ENCODE measurements at places on chromosomes 4 and X.

DNA sequence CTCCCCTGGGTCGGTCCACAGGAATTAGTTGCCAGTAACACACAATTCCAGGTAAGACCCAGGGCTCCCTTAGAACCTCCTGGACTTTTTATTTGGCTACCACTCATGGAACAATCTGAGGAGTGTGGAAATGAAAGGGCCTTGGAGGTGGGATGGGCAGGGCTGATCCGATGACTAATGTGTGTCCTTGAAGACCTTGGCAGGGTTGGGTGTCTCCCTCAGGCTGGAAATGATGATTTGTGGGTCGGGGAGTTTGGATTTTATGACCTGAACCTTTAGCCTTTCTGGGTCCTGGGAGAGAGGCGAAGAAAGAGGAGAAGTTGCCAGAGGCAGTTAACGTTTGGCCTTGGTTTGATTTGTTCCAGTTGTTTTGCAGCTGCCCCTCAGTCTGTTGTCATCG is 425.0 kb downstream of the MID1IP1 start:
- DNase-seq: no peak

DNA sequence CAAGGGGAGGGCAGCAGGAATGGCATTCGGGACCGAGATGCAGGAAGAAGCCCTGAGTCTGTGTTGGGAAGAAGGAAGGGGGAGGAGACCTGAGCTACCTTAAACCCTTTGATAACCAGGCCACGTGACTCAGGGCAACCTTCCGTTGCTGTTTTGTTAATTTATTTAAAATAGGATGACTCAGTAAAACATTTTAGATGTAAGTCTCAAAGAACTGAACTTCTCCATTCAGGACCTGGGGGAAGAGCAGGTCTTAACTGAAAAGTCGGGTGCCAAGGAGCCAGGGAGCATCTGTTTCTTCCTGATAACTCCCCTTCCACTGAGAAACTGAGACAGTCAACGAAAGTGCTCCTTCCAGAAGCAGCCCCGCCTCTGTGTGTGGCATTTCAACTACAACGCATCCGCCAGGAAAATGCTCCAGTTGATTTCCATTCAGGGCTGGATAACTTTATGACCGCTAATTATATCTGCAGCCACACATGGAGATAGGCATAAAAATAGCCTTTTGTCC is 88.0 kb downstream of the IRF2 start:
- no peak for DNase-seq

GRCh38 chr4:14338585-14339265 is 663.6 kb upstream of the CPEB2 start:
- DNase-seq: no peak

GRCh38 chrX:148588649-148589310 is 88.4 kb downstream of the AFF2 start:
- DNase-seq: no peak

DNA sequence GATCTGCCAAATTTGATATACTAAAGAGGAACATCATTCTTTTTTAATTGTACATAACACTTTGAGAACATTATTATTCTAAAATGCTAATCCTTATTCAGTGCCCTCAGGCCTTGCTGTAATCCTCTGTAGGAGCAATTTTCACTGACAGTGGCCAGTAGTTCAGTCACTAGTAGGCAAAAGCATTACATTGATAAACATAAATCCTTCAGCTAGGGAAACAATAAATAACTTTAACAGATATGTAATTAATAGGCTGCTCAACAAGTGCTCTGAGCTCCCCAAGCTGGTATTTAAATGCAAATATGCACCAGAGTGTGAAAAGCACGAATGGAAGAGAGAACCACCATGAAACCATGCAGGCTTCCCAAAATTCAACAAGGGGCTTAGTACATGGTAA is 77.7 kb upstream of the FAM47C start:
- no peak for DNase-seq

DNA sequence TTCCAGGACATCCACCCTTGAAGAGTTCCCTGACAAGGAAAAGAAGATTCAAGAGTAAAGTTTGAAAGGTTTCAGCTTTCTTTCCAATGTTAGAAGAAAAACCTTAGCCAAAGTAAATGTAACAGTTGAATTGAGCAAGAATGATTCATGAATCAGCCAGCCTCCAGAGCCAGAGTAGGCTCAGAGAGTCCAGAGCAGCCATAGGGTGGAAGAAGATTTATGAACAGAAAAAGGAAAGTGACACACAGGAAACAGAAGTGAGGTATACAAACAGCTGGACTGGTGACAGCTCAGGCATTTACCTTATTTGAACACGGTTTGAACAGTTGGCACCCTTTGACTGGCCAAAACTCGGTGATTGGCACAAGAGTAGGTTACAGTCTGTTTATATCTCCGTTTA is 63.2 kb downstream of the QDPR start:
- no peak for DNase-seq

DNA sequence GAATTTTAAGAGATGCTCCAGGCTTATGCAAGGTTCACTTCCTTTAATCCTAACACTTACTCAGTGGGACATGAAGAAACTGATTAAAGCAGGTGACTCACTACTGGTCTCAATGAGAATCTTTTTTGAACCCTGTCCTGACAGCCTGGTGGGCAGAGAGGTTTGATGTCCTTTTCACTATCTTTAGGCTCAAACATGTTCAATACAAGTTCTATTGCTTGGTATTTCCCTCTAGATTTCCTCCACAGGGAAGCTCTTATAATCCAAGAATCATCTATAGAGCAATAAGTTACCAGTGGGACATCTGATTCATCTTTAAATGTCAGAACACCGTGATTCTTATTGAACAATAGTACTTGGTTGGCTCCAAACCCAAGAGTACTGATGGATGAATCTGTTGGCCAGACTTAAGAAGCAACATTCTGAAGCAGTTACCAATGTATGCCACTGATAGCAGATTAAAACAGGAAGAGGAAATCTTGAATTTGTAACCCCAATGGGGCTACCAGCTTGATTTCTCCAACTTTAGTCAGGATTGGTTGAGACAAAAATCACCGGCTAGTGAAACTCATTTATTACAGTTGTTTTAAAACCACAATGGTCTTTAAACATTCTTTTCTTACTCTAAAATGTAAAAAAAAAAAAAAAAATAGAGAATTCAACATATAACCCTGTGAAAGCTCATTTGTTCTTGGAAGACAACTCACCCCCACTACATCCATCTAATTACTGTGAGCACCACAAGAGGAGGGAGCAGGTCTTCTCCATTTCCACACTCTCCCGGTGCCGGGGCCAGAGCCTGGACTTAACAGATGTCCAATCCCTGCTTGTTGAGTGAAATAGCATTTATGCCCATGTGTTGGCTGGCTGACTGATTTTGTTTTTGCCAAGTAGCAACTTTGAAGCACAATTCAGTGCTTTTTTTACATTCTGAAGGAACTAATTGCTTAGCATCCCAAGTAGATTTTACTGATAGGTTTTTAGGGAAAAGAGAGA is 43.3 kb downstream of the FGFBP1 start:
- DNase-seq: no peak

GRCh38 chrX:7996414-7996813 is 69.2 kb upstream of the PNPLA4 start:
- no peak for DNase-seq

DNA sequence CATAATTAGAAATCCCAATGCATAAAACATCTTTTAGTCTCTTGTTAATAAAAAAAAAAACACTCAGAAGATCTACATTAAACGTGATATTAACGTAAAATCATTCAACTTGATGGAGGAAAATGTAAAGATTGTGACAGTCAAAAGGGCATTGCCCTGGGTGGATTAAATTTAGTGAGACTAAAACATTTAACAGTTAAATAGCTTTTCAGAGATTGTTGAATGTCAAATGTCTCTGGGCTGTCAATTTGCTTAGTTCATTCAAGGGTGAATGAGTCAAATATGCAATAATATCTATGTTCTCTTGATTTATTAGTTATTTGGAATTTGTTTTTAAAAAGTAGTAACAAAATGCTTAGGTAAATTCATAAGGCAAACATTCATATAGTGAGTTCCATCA is 836.6 kb upstream of the PCDH10 start:
- DNase-seq: no peak

DNA sequence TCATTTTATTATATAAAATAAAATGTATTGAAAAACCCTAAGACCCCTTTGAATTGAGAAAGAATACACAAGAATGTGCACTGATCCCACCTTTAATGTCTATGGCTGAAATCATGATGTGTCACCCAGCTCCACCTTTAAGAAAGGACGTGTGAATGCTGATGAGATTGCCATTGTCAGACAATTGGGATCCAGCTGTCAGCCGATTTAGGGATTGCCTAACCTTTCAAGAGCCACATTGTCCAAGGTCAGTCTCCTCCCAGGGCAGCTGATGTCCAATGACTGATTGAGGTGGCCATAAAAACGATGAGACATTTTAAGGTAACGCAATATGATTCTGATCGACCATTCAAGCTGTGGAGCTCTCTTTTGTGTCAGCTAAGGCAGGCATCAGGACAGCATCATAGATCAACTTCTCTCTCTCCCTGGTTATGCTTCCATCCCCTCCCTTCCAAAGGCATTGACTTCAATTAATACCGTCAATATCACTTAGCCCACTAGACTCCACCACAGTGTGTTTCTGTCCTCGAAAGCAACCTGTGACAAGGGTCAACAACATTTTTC is 1676.4 kb downstream of the PCDH7 start:
- DNase-seq: no peak

- DNase-seq: no peak
Observed at GRCh38 chrX:145727476-145727875, 90.2 kb upstream of the SLITRK2 start.

DNA sequence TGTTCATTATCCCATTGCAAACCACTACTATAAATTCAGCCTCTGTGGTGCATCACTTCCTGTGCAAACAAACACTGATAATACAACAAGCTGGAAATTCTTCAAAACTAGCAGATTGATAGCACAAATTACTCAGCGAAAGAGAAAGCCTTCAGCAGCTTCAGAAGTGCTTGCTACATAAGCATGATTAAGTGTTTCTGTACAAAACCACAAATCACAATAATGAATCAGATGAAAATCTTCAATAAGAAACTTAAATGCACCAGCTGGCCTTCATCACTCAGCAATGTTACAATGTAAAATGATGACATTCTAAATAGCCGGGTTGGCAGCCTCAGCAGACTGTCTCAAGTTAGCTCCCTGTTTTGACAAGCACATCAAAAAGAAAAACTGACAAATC is 262.2 kb downstream of the SPOCK3 start:
- DNase-seq: no peak

GRCh38 chrX:40531056-40531826 is 49.5 kb upstream of the ATP6AP2 start:
- DNase-seq: no peak

DNA sequence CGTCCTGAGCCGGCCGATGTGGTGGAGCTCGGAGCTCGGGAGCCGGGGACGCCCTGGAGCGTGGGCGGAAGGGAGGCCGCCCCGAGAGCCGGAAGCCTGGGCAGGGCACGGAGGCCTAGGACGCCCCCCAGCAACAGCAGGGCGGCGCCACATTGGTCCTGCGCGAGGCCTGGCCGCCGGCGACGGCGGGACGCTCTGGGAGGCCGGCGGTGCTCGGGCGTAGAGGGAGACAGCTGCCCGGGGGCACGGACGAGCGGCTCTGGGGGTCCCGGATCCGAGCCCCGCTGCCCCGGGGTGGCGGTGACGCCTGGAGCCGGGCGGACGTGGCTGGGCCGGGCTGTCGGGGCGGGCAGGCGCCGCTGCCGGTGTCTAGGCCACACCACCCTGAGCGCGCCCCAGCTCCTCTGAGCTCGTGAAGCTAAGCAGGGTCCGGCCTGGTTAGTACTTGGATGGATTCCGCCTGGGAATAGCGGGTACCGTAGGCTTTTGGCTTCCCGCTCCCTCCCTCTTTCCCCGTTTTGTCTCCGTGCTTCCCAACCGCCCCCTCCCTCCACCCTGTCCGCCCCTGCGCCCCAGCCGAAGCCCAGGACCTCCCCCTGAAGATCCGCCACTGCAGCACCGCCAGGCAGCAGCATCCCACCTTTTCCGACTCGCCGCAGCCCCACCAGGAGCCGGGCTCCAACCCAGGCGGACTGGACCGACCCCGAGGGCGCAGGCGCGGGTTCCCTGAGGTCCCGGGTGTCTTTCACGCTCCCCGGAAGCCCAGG is 12.1 kb downstream of the FRG2 start:
- no peak for DNase-seq

DNA sequence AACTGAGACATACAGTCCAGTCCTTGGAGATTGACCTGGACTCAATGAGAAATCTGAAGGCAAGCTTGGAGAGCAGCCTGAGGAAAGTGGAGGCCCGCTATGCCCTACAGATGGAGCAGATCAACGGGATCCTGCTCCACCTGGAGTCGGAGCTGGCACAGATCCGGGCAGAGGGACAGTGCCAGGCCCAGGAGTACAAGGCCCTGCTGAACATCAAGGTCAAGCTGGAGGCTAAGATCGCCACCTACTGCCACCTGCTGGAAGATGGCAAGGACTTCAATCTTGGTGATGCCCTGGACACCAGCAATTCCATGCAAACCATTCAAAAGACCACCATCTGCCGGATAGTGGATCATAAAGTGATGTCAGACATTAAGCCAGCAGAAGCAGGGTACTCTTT is 20.4 kb upstream of the FRMPD3 start:
- DNase-seq: no peak

GRCh38 chr4:183157215-183157614 is 58.2 kb downstream of the WWC2 start:
- no peak for DNase-seq
